Bronchial smooth muscle cell (primary cell): ENCODE measurements at places on chromosomes 5 and 9. TPM values are rescaled to one million over a fixed set of nuclear protein-coding genes. Genes with fewer than 3 reads are reported as not detected.

MINAR2 gene
- total RNA-seq = not detected in 2 replicates

CDH9 gene
- total RNA-seq = not detected in 2 replicates

PFN3 gene
- not detected in 2 replicates for total RNA-seq

MARCHF3 gene
- 5.0 and 6.4 TPM in 2 replicates for total RNA-seq

TMEFF1 gene
- total RNA-seq = 1.3 and 2.3 TPM in 2 replicates

TMEM171 gene
- total RNA-seq = 0.26 and 0.63 TPM in 2 replicates

OSMR gene
- 20.1 and 36.3 TPM in 2 replicates for total RNA-seq

TAF11L13 gene
- not detected in 2 replicates for total RNA-seq

PCDHB10 gene
- total RNA-seq = 0.47 and 1.4 TPM in 2 replicates

AQP3 gene
- total RNA-seq = 6.6 and 11.2 TPM in 2 replicates

CKMT2 gene
- total RNA-seq = 1.3 and 3.6 TPM in 2 replicates

OGN gene
- 43.5 and 59.9 TPM in 2 replicates for total RNA-seq

MYMK gene
- not detected in 2 replicates for total RNA-seq

PCDHAC2 gene
- total RNA-seq = under 0.01 and 0.09 TPM in 2 replicates

PCAT7 gene
- not detected in 2 replicates for total RNA-seq

FOXI1 gene
- total RNA-seq = not detected in 2 replicates

LSM11 gene
- total RNA-seq = 1.7 and 1.9 TPM in 2 replicates

URM1 gene
- 24.7 and 30.2 TPM in 2 replicates for total RNA-seq

GABRG2 gene
- total RNA-seq = under 0.01 TPM in 1 of 2 replicates, not detected in the other

SMIM33 gene
- total RNA-seq = not detected in 2 replicates

CNTNAP3 gene
- total RNA-seq = 0.94 and 3.5 TPM in 2 replicates

HTR4 gene
- total RNA-seq = not detected in 2 replicates

ARID3C gene
- not detected in 2 replicates for total RNA-seq

WDR38 gene
- not detected in 2 replicates for total RNA-seq

GTF3C5 gene
- 28.7 and 33.3 TPM in 2 replicates for total RNA-seq

CAMK4 gene
- 3.5 and 8.2 TPM in 2 replicates for total RNA-seq

TYRP1 gene
- not detected in 2 replicates for total RNA-seq

LCN10 gene
- 0.16 TPM in 1 of 2 replicates, not detected in the other for total RNA-seq

SYK gene
- under 0.01 TPM in 1 of 2 replicates, not detected in the other for total RNA-seq

GKAP1 gene
- 0.43 and 0.47 TPM in 2 replicates for total RNA-seq

TIMD4 gene
- not detected in 2 replicates for total RNA-seq

LOX gene
- total RNA-seq = 20.0 and 38.6 TPM in 2 replicates

ADRA1B gene
- not detected in 2 replicates for total RNA-seq

GPSM1 gene
- total RNA-seq = 70.9 and 79.5 TPM in 2 replicates

C5 gene
- 3.9 and 5.7 TPM in 2 replicates for total RNA-seq

CCNB1 gene
- total RNA-seq = 9.5 and 40.0 TPM in 2 replicates

KIAA1958 gene
- total RNA-seq = 0.32 and 0.34 TPM in 2 replicates

CAMK2A gene
- 0.47 and 0.69 TPM in 2 replicates for total RNA-seq

TAF11L12 gene
- total RNA-seq = not detected in 2 replicates

GPRIN1 gene
- total RNA-seq = 1.8 and 3.2 TPM in 2 replicates

ADAMTS16 gene
- 0.16 TPM in 1 of 2 replicates, not detected in the other for total RNA-seq

FGF1 gene
- total RNA-seq = 0.34 and 0.47 TPM in 2 replicates

ZDHHC11B gene
- total RNA-seq = 0.32 and 0.43 TPM in 2 replicates

VCP gene
- total RNA-seq = 468 and 475 TPM in 2 replicates

UHRF2 gene
- 51.3 and 52.3 TPM in 2 replicates for total RNA-seq

LRRC70 gene
- total RNA-seq = 0.26 and 0.79 TPM in 2 replicates
